ENCODE measurements at places on chromosomes 4 and X.

- DNase-seq, result no peak
These were observed 186.4 kb downstream of the SPRY1 start for GRCh38 chr4:123583043-123583442.

DNA sequence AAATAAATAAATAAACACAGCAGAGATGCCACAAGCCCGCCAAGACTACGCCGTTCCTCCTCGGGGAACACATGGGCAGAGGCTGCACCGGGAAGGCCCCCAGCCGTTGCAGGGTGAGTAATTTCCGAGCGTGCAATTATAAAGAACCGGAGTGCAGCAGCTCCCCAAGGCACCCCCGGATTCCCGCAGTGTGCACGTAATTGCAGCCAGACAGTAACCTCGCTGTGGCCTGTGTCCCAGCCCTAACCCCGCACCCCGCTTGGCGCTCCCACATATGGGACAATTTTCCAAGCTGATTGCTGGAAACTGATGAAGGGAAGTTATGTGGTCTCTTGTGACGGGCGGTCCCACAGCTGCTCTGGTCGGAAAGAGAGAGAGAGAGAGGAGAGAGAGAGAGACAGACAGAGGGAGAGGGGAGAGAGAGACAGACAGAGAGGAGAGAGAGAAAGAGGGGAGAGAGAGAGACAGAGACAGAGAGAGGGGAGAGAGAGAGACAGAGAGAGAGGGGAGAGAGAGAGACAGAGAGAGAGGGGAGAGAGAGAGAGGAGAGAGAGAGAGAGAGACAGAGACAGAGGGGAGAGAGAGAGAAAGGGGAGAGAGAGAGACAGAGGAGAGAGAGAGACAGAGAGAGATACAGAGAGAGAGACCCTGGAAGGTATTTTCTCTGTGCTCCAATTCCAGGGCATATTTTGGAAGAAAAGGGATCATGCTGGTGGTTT, 275.4 kb downstream of the SHOX start:
- no peak for DNase-seq

- no peak for DNase-seq
These were observed 20.8 kb upstream of the SEC24B start for GRCh38 chr4:109412776-109413175.

- peak; percentile 95 for DNase-seq
These were observed 807 bp downstream of the SEL1L3 start for GRCh38 chr4:25861951-25862410.

DNA sequence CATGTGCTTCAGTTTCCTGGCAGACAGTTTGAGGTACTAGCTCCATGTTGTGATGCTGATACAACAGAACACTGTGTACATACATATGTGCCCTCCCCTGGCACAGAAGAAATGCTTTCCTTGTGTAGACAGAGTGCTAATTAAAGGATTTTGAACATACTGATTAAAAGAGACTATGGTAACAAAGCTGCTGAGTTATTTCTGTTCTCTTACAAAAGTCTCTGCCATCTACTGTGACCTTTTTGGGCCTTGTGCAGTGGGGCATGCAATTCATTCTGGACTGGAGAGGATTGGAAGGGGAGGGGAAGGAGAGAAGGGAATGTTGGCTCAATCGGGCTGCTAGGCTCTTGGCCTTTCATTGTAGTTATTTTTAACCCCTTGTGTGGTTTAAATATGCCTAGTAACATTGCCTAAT, 6.0 kb downstream of the PDLIM5 start:
- DNase-seq, result no peak

DNA sequence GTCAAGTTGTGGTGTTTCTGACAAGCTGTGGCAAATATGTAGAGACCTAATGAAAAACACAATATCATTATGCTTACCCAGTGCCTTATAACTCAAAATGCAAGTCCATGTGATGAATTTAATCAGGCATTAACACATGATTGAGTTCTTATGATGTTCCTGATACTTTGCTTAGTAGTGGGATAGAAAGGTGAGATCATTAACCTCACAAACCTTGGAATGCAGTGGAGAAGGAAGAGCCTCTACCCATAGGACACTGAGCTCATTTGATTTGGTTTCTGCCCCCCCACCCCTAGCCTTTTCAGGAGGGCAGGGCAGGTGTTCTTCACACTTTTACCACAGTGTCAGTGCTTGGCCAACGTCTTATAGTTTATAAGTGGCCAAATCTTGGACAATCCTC, 683.6 kb upstream of the CPEB2 start:
- no peak for DNase-seq

GRCh38 chr4:183700407-183700806, 41.3 kb downstream of the TRAPPC11 start:
- no peak for DNase-seq

DNA sequence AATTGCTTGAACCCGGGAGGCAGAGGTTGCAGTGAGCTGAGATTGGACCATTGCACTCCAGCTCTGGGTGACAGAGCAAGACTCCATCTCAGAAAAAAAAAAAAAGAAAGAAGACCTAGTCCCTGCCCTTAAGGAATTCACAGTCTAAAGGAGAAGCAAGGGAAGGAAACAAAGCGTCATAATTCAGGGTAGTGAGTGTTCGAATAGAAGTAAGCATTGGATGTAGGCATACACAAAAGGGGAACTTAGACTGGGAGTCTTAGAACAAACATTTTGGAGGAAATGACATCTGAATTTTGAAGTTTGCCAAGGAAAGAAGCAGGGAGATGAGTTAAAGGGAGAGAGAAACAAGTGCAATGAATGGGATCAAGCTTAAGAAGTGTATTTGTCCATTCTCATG, 32.4 kb downstream of the PPM1K start:
- no peak for DNase-seq

GRCh38 chr4:144748814-144749555, 103.0 kb downstream of the HHIP start:
- DNase-seq, result no peak

GRCh38 chr4:2800691-2801596, 8.1 kb downstream of the SH3BP2 start:
- peak; percentile 93 for DNase-seq
